ENCODE measurements at places on chromosomes 16 and 17.

DNA sequence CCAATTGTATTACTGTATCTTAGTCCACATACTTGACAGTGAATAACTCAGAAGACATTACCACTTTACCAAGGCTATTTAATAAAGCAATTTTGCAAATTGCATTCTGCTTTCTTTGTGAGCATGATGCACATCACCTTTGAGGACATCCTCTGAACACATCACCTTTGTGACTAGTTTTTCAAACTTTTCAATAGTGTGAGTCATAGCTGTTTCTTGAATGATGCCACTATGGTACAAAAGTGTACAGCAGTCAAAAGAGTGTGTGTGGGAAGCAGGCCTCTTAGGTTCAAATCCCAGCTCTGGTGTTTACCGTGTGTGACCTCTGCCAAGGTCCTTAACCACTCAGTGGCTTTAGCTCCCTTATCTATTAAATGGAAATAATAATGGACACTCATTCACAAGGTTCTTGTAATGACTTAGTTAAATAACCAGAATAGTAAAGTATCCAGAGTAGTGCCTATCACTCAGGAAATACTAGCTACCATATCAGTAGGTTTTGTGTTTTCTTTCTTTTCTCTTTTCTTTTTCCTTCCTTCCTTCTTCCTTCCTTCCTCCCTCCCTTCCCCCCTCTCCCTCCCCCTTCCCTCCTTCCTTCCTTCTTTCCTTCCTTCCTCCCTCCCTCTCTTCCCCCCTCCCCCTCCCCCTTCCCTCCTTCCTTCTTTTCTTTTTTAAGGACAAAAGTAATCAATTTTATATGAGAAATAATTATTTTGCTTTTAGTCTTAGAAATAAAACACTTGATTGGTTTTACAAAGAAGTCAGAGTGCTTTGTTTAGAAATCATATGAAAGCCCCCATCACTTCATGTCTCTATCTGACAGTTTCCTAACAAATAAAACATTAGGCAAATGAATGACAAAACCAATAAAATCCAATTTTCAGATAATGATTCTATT, 178.9 kb downstream of the MYO1D start:
- DNase-seq = no peak

- no peak for DNase-seq
These were observed 66.6 kb downstream of the CNTNAP4 start for GRCh38 chr16:76343769-76344168.

- DNase-seq = no peak
These were observed 182.3 kb downstream of the PHKB start for GRCh38 chr16:47643323-47644000.

DNA sequence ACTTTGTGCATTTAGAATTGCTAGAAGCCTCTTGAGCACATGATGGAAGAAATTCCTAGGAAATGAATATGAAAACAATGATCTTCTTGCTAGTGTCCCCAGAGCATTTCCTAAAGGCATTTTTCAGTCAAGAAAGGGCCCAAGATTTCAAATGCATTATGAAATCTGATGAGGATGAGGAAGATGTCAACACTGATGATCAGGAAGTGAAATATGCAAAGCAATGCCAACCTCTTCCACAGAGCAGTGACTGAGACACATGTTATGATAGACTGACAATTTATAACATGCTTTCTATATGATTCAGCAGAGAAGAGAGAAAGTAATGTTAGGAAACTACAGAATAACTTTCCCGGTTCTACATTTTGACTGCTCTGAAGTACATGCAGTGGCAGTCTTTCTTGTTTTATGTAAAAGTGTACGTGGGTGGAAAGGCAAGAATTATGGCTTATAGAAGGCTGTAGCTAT, 859.1 kb upstream of the GOT2 start:
- no peak for DNase-seq

DNA sequence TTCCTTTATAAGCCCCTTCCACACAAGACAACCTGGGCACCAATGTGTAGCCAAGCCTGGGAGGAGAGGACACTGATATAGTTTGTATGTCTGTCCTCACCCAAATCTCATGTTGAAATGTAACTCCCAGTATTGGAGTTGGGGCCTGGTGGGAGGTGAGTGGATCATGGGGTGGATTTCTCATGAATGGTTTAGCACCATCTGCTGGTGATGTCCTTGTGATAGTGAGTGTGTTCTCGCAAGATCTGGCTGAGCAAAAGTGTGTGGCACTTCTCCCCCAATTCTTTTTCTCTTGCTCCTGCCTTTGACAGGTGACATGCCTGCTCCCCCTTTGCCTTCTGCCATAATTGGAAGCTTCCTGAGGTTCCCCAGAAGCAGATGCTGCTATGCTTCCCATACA, 135.8 kb downstream of the USP31 start:
- DNase-seq = no peak

DNA sequence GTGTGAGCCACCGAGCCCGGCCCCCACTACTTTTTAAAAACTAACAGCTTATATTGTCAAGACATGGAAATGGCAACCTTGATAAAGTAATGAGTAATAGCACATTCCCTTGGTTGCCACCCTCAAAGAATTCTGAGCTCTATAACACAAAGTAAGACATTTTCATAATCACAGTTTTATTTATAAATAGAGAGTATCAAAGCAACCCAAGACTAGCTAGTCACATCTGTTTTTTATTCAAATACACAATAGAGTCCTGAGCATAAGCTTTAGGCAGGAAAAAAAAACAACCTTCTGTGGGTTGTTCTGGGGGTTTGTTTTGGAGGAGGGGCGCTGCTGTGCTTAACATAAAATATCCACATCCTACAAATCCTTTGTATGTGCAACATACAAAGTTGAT, 68.7 kb downstream of the CEP95 start:
- no peak for DNase-seq

DNA sequence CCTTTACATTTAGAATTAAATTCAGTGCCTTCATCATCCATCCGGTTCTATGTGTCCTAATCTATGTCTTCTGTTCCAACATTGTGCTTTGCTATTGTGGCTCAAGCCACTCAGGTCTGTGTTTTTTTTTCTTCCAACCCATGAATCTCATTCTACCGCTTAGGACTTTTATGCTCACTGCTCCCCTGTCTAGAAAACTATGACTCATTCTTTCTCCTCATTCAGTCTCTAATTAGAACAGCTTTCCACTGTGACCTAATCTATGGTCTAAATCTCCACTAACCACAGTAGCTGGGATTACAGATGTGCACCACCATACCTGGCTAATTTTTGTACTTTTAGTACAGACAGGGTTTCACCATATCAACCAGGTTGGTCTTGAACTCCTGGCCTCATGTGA, 418.7 kb downstream of the KCNJ2 start:
- no peak for DNase-seq

DNA sequence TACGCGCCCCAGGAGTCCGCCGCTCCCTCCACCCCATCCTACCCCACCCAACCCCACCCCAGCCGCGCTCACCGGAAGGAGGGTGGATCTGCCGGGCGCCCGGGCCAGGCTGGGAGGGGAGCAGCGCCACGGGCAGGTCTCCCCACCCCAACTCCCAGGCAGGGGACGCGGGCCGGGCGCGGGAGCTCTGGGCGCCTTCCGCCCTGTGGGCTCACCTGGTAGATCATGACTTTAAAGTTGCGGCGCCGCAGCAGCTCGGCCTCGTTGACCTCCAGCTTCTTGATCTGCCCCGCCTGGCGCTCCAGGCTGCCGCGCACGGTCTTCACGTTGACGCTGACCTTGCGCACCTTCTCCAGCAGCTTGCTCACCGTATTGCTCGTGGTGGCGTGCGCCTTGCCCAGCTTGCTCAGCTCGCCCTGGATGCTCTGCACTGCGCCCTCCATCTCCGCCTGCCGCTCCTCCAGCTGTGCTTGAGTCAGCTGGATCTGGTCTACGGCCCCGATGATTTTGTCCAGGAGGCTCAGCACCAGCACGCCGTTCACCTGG, 571 bp downstream of the CAVIN1 start:
- no peak for DNase-seq

DNA sequence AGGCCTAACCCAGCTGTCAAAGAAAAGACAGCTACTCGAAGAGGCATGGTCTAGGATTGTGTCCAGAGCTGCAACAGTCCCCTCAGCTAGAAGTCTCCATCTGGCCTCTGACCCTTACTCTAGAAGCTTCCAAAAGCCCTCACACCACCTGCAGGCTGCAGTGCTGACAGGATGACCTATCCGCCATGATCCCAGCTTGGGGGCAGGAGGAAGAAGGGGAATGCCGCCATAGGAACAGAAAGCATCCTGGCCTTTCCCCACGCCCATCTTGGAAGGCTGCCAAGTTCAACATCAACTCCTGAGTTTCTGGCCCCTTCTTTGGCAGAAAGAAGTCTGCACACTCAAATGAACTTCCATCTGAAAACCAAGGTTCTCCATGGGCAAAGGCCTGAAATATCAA, 3.1 kb upstream of the KRT36 start:
- no peak for DNase-seq

DNA sequence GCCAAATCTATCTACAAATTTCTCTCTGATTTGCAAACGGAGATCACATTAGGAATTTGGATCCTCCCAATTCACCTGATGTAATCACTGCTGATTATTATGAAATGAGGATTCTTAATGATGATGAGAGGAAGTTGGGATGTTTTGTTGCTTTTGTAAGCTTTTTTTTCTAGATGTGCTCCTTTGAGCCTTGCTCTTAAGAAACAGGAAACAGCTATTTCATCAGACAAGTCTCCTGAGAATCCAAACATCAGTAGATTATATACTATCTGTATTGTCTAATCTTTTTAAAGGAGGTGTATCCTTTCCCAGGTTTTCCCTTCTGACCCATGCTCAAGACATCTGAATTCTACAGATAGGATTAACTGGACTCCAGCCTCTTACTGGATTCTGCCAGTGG, 73.3 kb downstream of the KIF2B start:
- DNase-seq = no peak

DNA sequence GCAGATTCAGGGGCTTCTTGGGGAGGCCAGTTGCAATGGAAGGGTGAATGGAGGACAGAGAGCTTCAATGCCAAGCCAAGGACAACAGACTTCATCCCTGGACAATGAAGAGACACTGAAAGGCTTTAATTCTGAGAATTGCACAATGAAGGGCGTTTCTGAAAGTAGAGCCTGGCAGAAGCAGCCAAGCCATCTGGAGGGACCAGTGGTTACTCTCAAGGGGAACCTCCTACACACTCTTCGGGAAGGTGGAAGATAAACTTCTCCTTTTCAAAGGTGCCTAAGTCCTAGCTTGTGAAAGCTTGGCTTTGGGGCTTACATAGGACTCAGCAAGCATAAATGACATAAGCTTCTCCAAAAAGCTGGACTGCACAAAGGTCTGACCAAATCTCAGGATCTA, 6.2 kb upstream of the CES1 start:
- no peak for DNase-seq

DNA sequence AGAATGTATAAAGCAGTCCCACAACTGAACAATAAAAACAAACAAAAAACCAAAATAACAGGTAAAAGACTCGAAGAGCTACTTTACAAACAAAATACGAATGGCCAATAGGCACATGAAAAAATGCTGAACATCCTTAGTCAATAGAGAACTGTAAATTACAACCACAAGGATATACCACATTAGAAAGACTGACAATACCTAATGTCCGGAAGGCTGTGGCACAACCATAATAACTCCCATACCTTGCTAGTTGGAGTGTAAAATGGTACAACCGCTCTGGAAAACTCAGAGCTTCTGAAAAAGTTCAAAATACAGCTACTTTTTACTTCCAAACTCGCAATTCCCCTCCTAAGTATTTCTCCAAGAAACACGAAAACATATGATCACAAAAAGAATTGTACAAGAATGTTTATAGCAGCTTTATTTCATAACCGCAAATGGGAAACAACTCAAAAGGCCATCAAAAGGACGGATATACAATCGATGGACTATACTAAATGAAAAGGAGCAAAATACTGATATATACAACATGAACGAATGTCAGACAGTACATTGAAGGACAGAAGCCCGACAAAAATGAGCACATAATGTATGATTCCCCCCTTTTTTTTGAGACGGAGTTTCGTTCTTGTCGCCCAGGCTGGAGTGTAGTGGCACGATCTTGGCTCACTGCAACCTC, 2.3 kb downstream of the TP53 start:
- no peak for DNase-seq

- no peak for DNase-seq
These were observed 21.6 kb downstream of the ZFP1 start for GRCh38 chr16:75169899-75170405.

GRCh38 chr16:50925758-50926357, 184.0 kb downstream of the CYLD start:
- no peak for DNase-seq

GRCh38 chr17:77203436-77203835, 62.7 kb downstream of the SEC14L1 start:
- no peak for DNase-seq

- DNase-seq = no peak
These were observed 8.2 kb upstream of the FOXN1 start for GRCh38 chr17:28497931-28498330.

DNA sequence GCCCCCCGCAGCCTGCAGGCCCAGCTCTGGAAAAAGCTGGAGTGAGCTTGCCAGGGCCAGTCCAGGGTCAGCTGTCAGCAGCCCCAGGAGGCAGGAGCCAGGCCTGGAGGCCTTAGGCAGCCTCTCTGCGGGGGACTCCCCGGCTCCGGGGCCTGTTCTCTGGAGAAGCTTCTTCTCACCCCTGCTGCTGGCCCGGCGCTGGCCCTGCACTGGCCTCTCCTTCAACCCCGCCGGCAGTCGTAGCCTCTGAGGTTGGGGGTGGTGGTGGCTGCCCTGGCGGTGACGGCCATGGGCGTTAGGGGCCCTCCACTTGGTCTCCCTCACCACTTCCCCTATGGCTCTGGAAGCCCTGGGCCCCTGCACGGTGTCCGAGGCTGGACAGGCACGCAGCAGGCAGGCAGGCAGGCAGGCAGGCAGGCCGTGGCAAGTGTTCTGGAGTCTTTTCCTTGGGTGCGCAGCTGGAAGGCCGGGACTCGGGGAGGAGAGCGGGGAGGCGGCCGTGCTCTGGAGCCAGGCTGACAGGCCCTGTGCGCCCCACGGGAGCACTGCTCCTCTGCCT, 2.1 kb downstream of the FOXF1 start:
- no peak for DNase-seq

DNA sequence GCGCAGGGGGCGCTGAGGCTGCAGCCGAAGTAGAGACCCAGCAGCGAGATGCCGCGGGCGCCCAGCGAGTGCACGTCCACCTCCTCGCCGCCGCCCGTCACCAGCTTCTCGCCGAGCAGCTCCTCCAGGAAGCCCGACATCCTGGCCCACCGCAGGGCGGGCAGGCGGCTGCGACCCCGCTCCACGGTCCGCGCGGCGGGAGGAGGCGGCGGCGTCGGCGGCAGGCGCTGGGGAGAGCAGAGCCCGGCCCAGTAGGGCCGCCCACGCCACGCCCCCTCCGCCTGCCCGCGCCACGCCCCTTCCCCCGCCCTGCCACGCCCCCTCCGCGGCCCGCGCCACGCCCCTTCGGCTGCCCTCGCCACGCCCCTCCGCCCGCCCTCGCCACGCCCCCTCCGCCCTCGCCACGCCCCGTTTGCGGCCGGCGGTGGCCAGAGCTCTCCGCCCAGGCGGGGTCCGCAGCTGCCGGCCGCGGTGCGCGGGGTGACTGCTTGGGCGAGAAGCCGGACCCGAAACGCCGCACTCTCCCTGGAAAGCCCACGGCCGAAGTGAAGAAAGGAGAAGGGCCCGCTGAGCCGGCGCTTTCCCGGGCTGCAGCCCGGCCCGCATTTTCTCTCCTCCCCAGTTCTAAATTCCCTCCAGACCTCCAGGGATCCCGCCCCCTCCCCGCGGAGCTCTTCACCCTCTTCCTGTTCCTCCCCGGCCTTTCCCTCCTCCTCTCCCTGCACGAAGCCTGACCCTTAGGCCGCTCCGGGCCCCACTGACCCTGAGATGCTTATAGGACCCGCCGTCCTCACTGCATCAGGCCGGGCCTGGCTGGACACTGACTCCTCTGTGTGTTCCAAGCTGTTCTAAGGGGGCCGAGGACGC, at the start of gene NXN:
TSS of gene NXN (minus strand) at position 238 of the 867 bp plus-strand sequence.
- peak; percentile 98 for DNase-seq
